Stimulated activated CD8-positive, alpha-beta memory T cell treated with anti-CD3 and anti-CD28 coated beads, Interleukin-7, amount 100 ng/mL, for 48 hours (primary cell): ENCODE measurements at places on chromosomes 2 and 18.

- no peak for DNase-seq
Measured at GRCh38 chr2:46615986-46616485, 136.7 kb downstream of the TMEM247 start.

DNA sequence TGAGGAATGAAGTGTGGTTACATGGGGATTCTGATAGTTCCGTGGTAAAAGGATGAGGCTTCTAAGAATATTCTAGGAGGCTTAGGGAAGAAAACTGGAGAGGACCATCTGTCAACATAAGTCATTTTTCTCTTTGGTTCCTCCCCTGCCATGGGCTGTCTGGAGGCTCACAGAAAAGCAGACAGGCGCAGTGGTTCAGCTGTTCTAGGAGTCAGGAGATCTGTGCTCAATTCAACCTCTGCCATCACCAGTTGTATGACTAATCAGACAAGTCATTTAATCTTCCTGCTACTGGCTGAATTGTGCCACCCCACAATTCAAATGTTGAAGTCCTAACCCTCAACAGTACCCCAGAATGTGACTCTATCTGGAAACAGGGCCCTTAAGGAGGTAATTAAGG lies 36.4 kb downstream of the ADAM17 start:
- no peak for DNase-seq

DNA sequence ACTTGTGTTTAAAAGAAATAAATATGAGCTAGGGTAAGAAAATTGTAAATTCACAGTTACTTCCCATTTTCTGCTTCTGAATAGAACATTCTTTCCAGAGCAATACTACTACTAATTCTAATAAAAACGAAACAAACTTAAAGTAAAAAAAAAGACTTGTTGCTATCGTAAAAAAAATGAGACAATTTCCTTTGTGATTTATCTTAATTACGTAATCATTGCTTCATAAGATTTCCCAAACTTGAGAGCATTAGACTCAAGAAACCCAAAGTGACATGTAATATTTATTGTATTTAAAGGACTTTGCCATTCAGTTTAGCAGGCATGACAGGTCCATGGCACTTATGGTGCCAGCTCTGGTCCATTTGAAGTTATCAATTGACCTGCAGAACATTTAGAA lies 153.8 kb downstream of the AQP4 start:
- DNase-seq: no peak

DNA sequence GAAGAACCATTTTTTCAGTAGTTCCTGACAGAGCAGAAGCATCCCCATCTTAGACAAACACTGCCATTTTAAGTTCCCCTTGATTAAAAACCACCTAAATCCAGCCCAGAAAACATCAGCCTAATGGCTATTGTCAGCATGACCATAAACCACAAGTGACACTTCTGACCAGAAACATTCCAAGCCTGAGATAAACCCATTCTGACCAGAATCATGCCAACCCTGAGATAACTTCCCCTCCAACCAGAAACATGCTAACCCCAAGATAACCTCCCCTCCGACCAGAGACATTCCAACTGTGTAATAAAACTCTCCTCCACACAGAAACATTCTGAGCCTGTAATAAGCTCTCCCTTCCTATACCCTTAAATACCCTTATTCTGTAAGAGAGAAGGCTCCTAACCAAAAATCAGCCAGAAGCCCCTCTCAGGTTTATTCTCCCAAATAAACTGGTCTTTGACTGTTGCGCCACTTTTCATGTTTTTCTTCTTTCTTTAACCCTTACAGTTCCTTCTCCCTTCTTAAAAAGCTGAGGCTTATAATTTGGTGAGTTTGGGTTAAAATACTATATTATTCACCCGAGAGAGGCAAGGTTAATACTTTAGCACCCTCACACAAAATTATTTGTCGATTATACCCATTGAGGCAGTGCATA lies 149.7 kb downstream of the HNMT start:
- DNase-seq: no peak

DNA sequence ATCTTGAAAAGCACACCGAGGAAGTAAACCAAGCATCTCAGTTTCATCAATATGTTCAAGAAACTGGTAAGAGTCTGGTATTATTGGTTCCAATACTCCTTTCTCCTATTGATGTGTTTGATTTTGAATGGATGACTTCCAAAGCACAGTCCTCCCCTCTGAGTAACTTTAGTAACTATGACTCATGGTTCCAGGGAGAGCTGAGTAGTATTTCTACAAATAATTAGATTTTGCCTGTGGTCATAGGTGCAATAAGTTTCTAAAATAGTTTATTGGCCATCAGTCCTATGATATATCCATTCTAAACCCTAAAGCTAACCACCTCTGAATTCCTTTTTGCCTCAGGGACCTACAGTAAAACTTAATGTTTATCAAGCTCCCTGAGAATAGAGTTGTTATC lies 352.4 kb downstream of the XIRP2 start:
- no peak for DNase-seq

- DNase-seq: no peak
Measured at GRCh38 chr18:79471046-79471445, 75.3 kb downstream of the NFATC1 start.

DNA sequence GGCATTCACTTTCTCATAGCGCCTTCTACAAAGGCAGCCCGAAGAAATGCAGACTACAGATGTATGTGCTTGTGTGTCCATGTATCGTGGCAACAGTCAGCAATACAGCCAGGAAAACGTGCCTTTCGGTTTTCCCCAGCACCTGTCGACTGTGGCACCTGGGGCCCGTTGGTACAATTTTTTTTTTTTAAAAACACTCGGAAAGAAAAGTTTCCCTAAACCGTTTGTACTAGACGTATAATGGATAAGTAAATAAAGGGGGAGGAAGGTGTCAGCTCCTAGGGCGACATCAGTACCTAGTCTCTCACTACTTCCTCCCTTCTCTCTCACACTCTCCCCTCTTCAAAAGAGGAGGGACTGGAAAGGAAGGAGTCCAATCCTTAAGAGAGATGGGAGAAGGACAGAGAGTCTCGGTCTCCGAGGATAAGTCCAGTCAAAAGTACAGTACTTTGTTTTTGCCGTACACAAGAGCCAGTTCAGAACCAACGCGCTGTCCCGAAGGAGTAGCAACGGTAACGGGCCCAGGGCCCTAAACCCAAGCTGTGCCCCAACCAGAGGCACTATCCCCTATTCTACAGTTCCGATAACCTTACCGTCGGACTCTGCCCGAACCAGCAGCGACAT lies 759 bp downstream of the PPP4R3B start:
- no peak for DNase-seq

DNA sequence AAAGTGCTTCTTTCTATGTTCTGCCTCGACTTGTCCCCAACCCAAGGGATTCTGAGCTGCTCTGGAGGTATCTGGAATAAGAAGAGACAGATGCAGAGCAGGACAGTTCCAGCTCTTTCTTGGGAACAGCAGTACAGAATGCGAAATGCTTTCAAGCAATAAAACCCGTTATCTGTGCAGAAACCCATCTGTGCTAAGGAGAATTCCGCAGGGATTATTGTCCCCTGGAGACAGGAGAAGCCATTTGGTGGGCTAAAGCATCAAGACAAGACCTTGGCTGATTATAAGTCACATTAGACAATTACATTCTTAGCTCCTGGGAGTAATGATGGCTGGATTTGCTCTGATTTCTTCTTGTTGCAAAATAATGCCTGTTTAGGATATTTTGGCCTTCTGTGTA lies 185.4 kb upstream of the GLI2 start:
- DNase-seq: no peak

- DNase-seq: no peak
Measured at GRCh38 chr2:240460781-240461431, 25.4 kb downstream of the GPC1 start.

GRCh38 chr2:11861044-11861443 lies 114.6 kb downstream of the LPIN1 start:
- no peak for DNase-seq

DNA sequence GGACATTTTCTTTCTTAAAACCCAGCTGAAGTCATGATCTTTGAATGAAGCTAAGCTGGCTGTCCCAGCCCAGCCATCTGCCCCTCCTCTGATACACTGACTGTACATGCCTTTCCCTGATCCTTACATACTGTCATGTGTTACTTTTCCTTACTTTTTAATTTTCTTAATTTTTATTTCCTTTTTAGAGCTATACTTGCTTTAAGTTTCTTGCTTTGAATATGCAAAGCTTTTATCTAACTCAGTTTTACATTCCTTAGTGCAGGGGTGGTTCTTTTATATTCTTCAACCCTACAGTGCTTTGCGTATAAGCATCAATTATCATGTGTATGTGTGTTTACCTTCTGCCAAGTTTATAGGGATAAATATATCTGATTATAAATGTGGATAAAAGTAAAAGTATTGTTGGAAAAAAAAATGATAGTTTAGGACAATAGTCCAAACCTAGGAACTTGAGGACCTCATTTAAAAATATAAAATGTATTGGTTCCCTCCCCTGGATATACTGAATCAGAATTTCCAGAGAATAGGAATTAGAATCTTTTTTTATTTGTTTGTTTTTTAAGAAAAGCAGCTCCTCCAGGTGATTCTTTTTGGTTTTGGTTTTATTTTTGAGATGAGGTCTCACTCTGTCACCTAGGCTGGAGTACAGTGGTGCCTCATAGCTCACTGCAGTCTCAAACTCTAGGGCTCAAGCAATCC lies 17.8 kb downstream of the DDX1 start:
- no peak for DNase-seq

DNA sequence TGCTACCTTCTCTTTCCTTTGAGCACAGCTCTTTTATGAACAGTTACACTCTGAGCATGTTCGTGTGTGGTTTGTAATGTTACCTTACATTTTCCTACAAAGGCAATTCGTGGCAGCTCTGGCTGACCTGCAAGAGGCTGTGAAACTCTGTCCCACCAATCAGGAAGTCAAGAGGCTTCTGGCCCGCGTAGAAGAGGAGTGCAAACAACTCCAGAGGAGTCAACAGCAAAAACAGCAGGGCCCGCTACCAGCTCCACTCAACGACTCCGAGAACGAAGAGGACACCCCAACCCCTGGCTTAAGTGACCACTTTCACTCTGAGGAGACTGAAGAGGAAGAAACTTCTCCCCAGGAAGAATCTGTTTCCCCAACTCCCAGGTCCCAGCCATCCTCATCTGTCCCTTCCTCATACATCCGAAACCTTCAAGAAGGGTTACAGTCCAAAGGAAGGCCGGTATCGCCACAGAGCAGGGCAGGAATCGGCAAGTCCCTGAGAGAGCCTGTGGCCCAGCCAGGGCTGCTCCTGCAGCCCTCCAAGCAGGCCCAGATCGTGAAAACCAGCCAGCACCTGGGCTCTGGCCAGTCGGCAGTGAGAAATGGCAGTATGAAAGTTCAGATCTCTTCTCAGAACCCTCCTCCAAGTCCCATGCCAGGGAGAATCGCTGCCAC lies 56.9 kb downstream of the WDSUB1 start:
- no peak for DNase-seq

DNA sequence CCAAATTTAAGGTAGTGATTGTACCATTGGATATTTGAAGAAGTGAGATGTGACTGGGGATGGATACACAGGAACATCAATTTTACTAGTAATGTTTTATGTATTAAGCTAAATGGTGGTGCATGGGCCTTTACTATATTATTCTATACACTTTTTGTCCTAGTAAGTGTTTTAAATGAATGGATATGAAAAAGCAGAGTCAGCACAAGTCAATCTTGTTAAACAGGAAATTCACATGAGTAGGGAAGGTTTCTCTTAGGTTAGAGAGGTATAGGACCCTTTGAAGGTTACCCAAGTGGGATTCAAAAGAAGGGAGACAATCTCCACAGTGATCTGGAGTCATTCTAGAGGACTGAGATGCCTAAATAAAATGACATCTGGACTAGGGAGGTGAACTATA lies 71.8 kb upstream of the NCKAP5 start:
- no peak for DNase-seq

DNA sequence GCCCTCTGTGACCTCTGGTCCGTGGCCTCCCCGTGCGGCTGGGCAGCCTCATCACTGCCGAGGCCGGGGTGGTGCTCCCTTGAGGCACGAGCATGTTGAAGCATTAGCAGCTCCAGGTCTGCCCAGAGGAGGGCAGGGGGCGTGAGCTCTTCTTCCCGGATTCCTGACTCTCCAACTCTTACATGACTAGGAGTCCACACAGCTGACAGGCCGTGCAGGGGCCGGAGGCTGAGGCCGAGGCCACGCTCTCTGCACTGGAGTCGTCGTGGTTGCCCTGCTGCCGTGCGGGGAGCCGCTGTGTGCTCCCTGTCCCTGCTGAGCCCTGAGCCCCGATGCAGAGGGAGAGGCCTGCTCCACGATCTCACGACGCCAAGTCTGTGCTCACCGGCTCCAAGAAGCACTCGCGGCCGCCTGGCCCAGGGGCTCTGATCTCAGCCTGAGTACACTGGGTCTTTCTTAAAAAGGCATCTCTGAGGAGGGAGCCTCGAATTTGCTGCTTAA lies 19.4 kb upstream of the KCNG2 start:
- DNase-seq: no peak

GRCh38 chr2:12291303-12291702 lies 425.4 kb upstream of the TRIB2 start:
- DNase-seq: no peak

DNA sequence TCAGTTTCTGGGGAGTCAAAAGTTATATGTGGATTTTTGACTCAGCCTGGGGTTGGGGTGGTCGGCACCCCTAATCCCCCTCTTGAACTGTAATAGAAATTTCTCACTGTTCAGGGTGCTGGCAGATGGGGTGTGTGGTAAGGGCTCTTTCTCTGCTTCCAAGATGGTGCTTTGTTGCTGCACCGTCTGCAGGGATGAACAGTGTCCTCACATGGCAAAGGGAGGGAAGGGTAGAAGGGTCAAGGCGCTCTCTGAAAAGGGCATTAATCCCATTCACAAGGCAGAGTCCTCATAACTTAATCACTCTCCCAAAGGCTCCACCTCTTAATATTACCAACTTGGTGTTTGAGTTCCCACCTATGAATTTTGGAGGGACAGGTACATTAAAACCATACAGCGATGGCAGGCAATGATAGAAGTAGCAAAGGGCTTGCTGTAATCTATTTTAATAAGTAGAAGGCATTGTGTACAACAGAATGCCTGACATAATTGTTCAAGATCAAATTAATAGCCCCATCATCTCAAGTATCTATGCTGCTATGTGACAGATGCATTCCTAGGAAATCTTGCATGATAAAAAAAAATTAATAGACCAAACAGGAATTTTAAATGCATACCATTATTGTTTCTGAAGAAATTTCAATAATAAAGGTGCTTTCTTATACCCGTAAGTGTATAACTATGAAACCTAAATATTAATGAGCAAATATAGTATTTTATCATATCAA lies 28.1 kb downstream of the MMADHC start:
- no peak for DNase-seq

GRCh38 chr18:63187791-63188460 lies 131.6 kb downstream of the BCL2 start:
- DNase-seq: no peak

- DNase-seq: no peak
Measured at GRCh38 chr2:32464431-32464830, 107.6 kb downstream of the BIRC6 start.

DNA sequence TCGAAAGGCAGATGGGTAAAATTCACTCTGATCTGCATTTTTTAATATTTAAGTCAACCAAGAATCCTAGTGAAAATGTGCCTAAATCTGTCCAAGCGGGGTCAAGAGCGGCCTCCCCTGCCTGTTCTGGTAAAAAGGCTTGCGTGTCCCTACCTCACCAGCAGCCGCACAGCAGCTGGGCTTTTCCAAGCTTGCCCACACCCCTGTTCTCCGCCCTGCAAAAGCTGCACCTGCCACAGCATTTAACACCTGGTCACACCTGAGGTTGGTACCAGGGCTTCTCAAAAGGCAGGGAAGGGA lies 25.8 kb upstream of the TMEM182 start:
- DNase-seq: no peak

GRCh38 chr18:36813824-36814223 lies 15.0 kb downstream of the TPGS2 start:
- DNase-seq: no peak

- DNase-seq: no peak
Measured at GRCh38 chr2:173048522-173048896, 27.1 kb upstream of the MAP3K20 start.
